ENCODE measurements at places on chromosomes 12 and 14.

- DNase-seq, result no peak
Measured at GRCh38 chr12:114238808-114239207, 167.1 kb downstream of the TBX5 start.

- DNase-seq, result no peak
Measured at GRCh38 chr12:18439541-18439940, 178.2 kb downstream of the PIK3C2G start.

DNA sequence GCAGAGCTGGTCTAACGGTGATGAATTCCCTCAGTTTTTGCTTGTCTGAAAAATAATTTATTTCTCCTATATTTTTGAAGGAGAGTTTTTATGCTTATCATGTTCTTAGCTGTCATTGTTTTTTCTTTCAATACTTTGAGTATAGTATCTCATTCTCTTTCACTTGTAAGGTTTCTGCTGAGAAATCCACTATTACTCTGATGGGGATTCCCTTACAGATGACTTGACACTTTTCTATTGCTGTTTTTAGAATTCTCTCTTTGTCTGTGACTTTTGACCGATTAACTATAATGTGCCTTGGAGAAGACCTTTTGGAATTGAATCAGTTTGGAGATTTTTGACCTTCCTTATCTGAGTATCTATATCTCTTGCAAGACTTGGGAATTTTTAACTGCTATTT lies 139.6 kb downstream of the PRKD1 start:
- no peak for DNase-seq

DNA sequence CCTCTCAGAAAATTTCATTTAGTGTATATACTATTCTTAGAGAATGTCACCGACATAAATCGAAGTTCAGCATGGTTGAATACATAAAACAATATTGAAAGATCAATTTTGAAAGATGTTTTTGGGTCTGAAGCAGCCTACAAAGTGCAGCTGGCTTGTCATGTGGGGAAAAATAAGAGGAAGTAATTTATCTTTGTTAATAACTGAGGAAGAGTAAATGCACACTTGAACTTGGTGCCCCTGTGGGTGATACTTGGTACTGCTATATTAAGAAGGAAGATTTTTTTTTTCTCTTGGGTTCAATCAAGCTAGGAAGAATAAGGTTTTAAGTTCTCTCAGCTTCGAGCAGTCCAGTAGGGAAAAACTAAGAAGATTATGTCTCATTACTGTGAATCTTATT lies 661.3 kb downstream of the RPL10L start:
- DNase-seq, result no peak

GRCh38 chr12:98154850-98155249 lies 360.5 kb upstream of the TMPO start:
- peak; percentile 62 for DNase-seq

DNA sequence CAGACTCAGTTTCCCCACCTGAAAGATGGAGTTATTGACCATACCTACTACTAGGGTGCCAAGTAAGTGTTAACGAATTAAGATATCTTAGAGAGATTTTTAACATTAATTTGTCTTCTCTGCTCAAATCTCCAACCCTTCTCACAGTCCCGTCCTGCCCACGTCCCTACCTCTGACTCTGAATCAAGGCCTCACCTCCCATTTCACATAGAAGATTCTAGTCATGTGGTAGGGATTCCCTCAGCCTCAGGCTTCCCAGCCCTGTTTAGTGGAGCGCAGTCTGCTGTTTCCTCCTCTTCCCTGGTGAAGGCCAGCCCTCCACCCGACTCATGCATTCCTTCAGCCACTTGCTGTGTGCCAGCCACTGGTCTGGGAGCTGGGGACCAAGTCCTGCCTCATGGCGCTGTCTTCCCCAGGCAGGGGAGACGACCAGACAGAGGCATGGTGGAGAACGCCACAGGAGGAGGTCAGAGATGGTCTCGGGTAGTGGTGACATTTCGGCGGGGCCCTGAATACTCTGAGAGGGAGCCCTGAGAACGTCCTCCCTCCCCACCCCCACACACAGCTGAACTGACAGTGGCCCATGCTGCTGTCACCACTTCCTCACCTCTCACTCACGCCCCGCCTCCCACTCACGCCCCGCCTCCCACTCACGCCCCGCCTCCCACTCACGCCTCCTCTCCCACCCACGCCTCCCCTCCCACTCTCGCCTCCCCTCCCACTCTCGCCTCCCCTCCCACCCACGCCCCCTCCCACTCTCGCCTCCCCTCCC lies 38.8 kb downstream of the TMEM63C start:
- DNase-seq, result no peak

DNA sequence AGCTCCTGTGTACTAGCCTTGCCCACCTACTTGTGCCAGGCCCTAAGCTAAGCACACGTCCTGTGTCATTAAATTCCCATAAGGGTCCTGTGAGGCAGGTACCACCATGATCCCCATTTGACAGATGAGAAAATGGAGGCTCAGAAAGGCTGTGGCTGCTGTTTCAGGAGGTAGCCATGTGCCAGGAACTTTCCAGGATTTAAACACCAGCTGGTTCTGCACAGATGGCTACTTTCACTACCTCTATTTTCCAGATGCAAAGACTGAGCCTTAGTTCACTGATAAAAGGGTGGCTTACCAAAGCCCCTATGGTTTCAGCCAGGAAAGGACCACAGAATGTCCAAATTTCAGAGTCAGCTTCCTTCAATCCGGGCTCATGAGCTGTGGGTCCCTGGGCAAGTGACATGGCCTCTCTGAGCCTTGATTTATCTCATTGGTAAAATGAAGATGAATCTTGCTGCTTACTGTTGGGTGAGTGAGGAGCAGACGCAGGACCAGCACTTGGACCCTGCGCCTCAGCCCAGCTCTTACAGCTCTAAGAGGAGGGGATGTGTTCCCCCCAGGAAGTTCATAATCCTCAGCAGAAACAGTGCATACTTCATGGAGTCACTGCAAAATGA lies 23.5 kb downstream of the CMKLR1 start:
- no peak for DNase-seq

GRCh38 chr14:73700325-73700724 lies 13.9 kb downstream of the PNMA1 start:
- no peak for DNase-seq

- DNase-seq, result no peak
Measured at GRCh38 chr12:15700595-15700994, 88.6 kb downstream of the EPS8 start.

DNA sequence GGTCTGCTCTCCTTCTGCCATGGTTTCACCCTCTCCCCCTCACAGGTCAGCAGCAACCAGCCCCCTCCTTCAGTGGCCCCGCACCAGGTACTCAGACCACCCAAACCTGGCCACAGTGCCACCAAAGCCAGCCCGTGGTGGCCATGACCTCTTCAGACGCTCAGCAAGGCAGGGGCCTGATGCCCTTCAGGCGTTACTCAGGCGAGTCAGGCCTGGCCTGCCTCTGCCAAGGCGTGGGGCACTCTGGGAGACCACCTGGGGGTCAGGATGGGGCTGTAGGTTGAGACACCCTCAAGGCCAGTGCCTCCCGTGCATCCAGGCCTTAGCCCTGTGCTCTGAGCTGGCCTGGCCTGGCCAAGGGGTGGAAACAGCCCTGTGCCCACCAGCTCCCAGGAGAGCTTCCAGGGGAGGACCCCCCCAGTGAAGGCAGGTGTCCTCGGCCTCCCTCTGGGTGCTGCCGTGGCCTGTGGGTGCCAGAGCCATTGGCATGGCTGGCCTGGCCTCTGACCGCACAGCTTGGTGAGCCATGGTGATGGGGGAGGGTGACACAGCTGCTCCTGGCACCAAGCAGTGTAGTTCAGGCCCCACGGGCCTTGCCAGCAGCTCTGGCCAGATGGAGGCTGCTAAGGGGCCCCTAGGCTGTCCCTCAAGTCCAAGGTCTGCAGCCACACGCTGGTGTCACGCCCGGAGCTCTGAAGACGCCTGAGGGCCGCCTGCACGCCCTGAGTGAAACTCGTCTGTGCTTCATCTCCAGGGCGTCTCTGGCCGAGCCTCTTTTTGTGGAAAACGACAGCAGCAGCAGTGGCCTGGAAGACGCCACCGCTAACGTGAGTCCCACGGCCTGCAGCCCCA lies 15.1 kb downstream of the XRCC3 start:
- DNase-seq, result no peak

GRCh38 chr12:45270951-45271350 lies 55.1 kb downstream of the ANO6 start:
- DNase-seq, result no peak

GRCh38 chr12:10571141-10571540 lies 42.3 kb downstream of the MAGOHB start:
- no peak for DNase-seq

DNA sequence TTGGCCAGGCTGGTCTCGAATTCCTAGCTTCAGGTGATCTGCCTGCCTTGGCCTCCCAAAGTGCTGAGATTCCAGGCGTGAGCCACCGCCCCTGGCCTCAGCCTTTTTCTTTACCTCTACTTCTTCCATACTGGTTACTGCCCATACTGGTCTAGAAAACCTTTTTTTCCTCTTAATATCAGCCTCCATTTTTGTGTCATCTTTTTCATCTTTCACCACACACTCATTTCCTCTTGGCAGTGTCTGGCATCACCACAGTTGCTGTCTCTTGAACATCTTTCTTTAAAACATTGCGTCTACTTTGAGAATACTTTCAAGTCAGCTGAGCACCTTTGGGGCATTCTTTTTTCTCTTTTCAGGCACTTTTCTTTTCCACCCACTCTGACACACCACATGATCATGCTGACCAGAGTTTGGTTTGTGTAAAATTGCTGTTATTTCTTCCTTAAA lies 32.7 kb downstream of the DDX47 start:
- DNase-seq, result no peak

DNA sequence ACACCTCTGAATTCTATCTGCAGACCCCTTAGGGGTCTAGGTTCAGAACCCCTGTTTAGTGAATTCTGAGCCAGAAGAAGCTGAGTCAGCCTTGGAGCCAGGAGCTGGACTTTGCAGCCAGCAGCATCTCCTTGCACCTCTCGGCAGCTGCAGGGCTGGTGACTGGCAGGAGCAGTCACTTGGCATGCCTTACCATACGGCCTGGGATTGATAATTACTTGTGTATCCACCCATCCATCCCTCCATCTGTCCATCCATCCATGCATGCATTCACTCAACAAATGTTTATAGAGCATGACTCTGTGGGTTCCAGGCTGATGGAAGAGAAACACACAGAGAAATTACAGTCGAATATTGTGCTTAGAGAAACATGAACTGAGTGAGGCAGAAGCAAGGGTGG lies 67.5 kb upstream of the PRIMA1 start:
- DNase-seq, result no peak

- DNase-seq, result no peak
Measured at GRCh38 chr12:11227373-11227772, 40.6 kb upstream of the TAS2R42 start.

- DNase-seq, result no peak
Measured at GRCh38 chr12:97194546-97194945, 268.1 kb upstream of the RMST start.

DNA sequence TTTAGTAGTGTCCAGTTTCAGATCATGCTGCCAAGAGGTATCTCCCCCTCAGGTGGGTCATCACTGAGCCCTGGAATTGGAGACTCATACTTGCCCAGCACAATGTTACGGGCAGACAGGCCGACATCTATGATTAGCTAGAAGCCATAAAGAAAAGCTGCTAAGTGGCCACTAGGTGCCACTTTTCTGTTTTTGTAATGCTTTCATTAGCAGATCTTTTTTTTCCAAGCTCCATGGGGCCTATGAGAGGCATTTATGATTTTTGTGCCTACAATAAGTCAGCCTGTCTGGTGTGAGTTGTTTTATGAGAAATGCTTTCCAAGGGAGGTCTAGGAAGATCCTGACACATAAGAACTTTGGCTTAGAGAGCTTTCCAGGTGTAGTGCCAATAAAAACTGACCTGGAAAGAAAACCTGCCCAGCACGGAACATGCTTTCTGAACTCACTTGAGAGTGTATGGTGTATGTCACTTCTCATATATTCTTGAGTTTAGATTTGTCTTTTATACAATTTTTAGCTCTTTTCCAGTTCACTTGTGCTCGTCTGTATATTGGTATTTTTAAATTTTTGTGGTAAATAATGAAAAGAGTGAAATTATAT lies 21.8 kb upstream of the SMCO2 start:
- DNase-seq, result no peak

GRCh38 chr12:58306266-58307000 lies 365.1 kb downstream of the ATP23 start:
- no peak for DNase-seq

- DNase-seq, result no peak
Measured at GRCh38 chr12:98332642-98333041, 182.7 kb upstream of the TMPO start.

DNA sequence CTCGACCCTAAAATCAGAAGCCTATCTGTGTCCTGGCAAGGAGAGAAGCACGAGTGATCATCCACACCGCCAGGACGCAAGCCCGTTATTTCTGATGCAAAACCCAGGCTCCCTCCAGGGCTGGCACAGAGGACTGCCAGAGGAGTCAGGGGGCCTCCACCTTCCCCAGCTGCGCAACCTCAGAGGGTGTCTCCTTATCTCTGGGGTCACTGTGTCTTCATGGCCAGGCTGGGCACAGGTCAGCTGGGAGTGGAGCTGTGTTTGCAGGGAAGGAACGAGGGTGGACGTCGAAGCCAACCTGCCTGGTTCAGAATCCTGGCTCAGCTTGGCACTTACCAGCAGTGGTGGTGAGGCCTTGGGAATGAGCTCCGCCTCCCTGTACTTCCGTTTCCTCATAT lies 12.0 kb upstream of the SERPINA3 start:
- no peak for DNase-seq

DNA sequence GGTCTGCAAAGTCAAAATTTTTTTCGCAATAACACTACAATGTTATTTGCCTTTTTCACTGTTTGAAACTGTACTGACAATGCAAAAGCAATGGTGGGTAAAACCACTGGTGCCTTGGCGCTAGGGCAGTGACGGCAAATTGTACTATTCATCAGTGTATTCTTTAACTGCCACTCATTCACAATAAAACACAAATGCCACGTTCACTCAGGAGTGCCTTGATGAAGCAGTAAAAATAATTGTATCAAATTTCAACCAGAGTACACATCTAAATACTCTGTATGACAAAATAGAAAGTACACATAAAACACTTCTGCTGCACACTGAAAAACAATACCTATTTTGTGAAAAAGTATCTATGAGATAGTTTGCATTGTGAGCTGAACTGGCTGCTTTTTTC lies 17.8 kb downstream of the DCAF5 start:
- DNase-seq, result peak; percentile 38

DNA sequence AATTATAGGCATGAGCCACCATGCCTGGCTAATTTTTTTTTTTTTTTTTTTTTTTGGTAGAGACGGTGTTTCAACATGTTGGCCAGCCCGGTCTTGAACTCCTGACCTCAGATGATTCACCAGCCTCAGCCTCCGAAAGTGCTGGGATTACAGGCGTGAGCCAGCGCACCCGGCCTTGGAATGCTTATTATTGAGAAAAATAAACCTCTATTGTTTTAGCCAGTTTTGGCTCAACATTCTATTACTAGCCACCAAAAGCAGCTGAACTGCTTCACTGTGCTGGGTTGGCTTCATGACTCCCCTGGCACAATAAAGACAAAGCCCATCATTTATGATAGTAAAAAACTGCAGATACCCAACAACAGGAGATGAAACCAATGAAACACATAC lies 93.5 kb upstream of the CEP83 start:
- no peak for DNase-seq

DNA sequence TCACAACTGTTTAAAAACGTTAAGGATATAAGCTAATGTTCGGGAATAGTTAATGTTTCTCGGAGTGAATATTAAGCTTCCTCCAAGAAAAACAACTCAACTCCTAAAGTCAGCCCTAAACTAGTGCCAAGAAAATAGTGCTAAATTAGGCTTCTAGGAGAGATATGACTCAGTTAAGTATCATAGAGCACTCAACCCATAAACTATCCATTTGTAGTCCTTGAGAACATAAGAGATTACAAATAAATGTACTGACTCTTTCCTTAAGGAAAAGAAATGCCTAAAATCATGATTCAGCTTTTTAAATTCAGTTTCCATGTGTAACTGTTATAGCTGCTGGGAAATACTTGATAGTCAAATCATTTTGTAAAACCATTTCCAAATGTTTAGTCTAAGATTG lies 117.1 kb downstream of the HMGA2 start:
- DNase-seq, result no peak

Measured in NCI-H1092 treated with DMSO at 0.1 percent for 48 hours (cell line).